Neural progenitor cell (in vitro differentiated cells): ENCODE measurements at places on chromosomes 11 and 22. TPM values are rescaled to one million over a fixed set of nuclear protein-coding genes. Genes with fewer than 3 reads are reported as not detected.

Gene BDNF
- total RNA-seq = 1.6 and 2.1 TPM in 2 replicates

GRCh38 chr22:19772673-19773469, 12.3 kb downstream of the TBX1 start:
- peaks cover 74% of the 10 kb centered on the region for H3K27me3 ChIP-seq
- H3K36me3 ChIP-seq = no peaks in the 10 kb centered on the region
- no peaks in the 10 kb centered on the region for H3K4me1 ChIP-seq
- H3K4me3 ChIP-seq = no peak overlapping the region
- no peak for DNase-seq

GRCh38 chr11:66467756-66468155, 1.1 kb downstream of the PELI3 start:
- peak overlapping the region; percentile 66 for H3K4me3 ChIP-seq
- no peak overlapping the region for H3K27ac ChIP-seq

- H3K4me1 ChIP-seq = no peaks in the 10 kb centered on the region
- H3K27me3 ChIP-seq = no peaks in the 10 kb centered on the region
- H3K27ac ChIP-seq = no peak overlapping the region
- DNase-seq = no peak
Measured at GRCh38 chr22:30127749-30128166, 47.5 kb downstream of the HORMAD2 start.

GRCh38 chr22:45163099-45163450, 650 bp upstream of the NUP50 start:
- DNase-seq = peak; percentile 65
- H3K4me3 ChIP-seq = peak overlapping the region; percentile 99
- peaks cover 4% of the 10 kb centered on the region for H3K36me3 ChIP-seq

Gene GGT5
- total RNA-seq = not detected in 2 replicates

GRCh38 chr11:131077340-131077739, 161.1 kb upstream of the SNX19 start:
- no peak overlapping the region for H3K27ac ChIP-seq
- no peak for DNase-seq
- H3K27me3 ChIP-seq = no peaks in the 10 kb centered on the region

- no peak for DNase-seq
- no peaks in the 10 kb centered on the region for H3K36me3 ChIP-seq
- no peak overlapping the region for H3K27ac ChIP-seq
- no peaks in the 10 kb centered on the region for H3K27me3 ChIP-seq
- no peak overlapping the region for H3K4me3 ChIP-seq
Measured at GRCh38 chr22:45580726-45581381, 78.2 kb downstream of the FBLN1 start.

DNA sequence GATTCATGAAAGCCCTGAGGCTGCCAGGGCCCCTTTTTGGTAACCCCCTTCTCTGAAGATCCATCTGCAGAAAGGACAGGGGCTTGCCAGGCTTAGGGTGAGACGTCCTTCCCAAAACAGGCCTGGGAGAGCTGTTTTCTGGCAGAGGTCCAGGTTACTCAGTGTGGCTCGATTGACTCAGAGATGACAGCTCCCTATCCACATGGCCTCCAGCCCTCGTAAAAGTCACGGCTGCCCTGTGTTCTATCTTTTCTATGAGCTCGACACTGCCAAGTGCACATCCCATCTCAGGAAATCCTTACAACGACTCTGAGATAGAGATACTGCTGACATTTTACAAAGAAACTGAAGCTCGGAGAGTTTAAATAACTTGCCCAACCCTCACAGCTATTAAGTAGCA, 20.4 kb downstream of the ADAMTS8 start:
- no peaks in the 10 kb centered on the region for H3K27me3 ChIP-seq
- H3K27ac ChIP-seq = no peak overlapping the region
- H3K4me3 ChIP-seq = no peak overlapping the region
- DNase-seq = no peak
- H3K4me1 ChIP-seq = no peaks in the 10 kb centered on the region

Gene SCN4B
- total RNA-seq = 3.6 and 7.1 TPM in 2 replicates

DNA sequence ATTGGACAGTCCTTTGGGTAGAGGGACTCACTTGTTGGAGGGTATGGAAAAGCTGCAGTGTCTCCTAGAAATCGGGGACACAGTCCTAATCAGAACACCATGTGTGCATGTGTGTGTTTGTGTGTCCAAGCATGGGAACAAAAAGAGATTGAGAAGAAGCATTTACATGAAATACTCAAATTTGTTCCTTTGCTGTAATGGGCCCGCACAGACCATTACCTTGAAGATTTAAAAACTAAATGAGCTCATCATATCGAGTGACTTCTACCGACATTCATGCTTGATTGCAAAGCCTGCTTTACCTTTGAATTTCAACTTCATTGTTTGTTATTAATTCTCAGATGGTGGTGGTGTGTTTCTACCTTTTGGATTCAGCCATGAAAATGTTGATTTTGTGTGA, 106.9 kb downstream of the ZBTB16 start:
- H3K27ac ChIP-seq = no peak overlapping the region
- no peaks in the 10 kb centered on the region for H3K36me3 ChIP-seq
- no peak overlapping the region for H3K4me3 ChIP-seq
- no peak for DNase-seq
- H3K4me1 ChIP-seq = peaks cover 58% of the 10 kb centered on the region

DNA sequence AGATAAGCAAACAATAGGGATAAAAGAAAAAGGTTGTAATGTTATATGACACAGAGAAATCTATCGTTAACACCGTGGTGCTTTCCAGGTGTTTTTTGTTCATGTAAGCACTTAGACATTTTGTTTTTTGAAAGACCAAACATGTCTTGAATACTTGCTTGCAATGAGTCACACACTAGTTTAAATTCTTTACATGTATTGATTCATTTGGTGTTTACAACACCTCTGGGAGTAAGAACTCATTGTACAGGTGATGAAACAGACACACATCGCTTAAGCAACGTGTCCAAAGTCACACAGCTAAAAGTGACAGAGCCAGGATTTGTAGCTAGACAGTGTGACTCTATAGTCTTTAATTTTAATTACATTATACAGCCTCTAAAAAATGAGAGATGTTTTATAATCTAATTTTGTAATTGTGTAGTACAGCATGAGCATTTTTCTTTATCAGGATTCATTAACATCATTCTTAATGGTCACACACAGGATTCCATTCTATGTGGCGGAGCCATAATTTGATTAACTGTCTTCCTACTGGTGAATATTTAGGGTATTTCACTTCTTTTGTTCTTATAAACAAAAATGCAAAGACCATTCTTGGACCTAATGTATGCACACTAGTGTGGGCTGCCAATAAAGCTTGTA, 148.8 kb downstream of the DBX1 start:
- no peaks in the 10 kb centered on the region for H3K27me3 ChIP-seq
- no peak overlapping the region for H3K4me3 ChIP-seq
- H3K27ac ChIP-seq = no peak overlapping the region
- H3K36me3 ChIP-seq = no peaks in the 10 kb centered on the region

DNA sequence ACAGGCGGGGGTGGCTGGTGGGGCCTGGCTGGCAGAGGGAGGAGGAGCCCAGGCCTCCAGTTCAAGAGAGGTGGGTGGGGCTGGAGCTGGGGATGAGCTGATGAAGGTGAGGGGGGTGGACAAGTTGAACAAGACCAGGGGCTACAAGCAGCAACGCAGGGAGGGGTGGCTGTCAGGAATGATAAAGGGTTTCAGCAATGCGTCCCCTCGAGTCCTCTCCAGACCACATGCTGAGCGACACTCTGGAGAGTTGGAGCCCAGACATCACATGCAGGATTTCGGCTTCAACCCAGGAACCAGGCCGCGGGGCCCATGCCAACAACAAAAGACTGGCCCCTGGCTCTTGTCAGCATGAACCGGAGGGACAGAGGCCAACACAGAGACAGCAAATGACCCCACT, 480.3 kb downstream of the BRD1 start:
- no peak for DNase-seq
- no peak overlapping the region for H3K4me3 ChIP-seq
- H3K27me3 ChIP-seq = no peaks in the 10 kb centered on the region
- H3K27ac ChIP-seq = no peak overlapping the region
- H3K4me1 ChIP-seq = peaks cover 11% of the 10 kb centered on the region

DNA sequence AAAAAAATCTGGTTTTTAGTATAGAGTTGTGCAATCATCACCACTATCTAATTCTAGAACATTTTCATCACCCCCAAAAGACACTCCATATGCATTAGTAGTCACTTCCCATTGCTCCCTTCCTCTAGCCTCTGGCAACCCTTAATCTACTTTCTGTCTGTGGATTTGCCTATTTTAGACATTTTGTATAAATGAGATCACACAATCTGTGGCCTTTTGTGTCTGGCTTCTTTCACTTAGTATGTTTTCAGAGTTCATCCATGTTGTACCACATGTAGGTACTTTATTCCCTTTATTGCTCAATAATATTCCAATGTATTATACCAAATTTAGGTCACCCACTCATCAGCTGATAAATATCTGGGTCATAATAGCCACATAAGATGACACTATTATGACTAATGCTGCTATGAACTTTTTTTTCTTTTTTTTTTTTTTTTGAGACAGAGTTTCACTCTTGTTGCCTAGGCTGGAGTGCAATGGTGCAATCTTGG, 67.5 kb upstream of the SCUBE2 start:
- H3K4me1 ChIP-seq = no peaks in the 10 kb centered on the region

DNA sequence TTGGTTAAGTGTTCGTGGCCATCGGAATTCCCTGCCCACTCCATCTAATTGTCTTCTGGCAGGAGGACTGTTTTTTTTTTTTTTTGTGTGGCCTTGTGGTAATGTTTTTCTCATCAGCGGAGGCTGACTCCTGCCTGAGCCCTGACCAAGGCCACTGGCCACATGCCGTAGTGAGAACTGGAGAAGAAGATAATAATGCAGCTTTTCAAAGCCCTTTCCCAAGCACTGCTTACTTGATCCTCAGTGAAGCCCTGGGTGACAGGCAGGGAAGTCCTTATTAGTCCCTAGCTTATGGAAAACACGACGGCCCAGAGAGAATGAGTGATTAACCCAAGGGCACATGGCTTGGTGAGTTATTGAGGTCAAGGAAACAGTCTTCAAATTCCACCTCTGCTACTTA, 71.2 kb downstream of the ADM start:
- no peaks in the 10 kb centered on the region for H3K4me1 ChIP-seq
- H3K36me3 ChIP-seq = no peaks in the 10 kb centered on the region
- DNase-seq = no peak
- no peak overlapping the region for H3K4me3 ChIP-seq
- H3K27me3 ChIP-seq = no peaks in the 10 kb centered on the region
- no peak overlapping the region for H3K27ac ChIP-seq

DNA sequence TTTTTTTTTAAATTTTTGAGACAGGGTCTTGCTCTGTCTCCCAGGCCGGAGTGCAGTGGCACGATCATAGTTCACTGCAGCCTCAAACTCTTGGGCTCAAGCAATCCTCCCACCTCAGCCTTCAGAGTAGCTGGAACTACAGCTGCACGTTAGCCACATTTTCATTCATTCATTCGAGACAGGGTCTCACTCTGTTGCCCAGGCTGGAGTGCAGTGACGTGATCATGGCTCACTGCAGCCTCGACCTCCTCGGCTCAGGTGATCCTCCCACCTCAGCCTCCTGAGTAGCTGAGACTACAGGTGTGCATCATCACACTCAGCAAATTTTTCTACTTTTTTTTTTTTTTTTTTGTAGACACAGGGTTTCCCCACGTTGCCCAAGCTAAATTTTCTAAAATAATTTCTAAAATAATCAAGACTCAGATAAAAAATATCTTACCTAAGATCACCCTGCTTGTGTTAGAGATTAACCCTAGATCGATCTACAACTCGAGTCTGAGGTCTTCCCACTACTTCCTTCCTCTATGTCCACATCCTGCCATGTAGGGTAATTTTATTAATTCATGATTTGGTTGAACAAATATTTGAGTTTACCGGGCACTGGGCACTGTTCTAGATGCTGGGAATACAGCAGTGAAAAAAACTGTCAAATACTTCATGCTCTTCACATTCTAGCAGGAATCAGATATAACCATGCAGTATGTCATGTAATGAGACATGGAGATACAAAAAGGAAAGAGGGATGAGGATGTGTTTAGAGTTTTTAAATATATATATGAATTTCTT, 15.1 kb downstream of the EIF4G2 start:
- H3K36me3 ChIP-seq = peaks cover 26% of the 10 kb centered on the region
- H3K4me3 ChIP-seq = no peak overlapping the region
- peaks cover 4% of the 10 kb centered on the region for H3K4me1 ChIP-seq
- H3K27me3 ChIP-seq = peaks cover 8% of the 10 kb centered on the region
- DNase-seq = no peak
- H3K27ac ChIP-seq = no peak overlapping the region

- peaks cover 6% of the 10 kb centered on the region for H3K4me1 ChIP-seq
- no peak overlapping the region for H3K27ac ChIP-seq
- H3K36me3 ChIP-seq = no peaks in the 10 kb centered on the region
- DNase-seq = no peak
- H3K4me3 ChIP-seq = no peak overlapping the region
Measured at GRCh38 chr11:61564936-61565696, 15.8 kb downstream of the SYT7 start.

Gene CASP1
- total RNA-seq = not detected in 2 replicates

Gene P2RX3
- 1.5 and 2.4 TPM in 2 replicates for total RNA-seq

DNA sequence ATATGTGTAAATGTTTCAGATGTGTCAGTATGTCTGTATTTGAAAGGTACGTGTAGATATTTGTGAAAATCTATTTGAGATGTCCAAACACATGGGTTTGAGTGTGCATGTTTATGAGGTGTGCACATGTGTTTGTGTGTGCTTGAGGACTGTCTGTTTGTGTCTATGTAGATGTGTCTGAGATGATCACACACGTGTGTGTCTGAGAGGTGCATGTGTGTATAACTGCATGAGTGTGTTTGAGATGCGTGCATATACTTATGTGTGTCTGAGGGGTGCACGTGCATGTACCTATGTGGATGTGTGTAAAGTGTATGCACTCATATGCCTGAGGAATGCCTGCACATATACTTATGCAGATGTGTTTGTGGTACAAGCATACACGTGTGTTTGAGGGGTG, 584.4 kb downstream of the BUD13 start:
- no peak overlapping the region for H3K27ac ChIP-seq
- no peaks in the 10 kb centered on the region for H3K36me3 ChIP-seq
- no peaks in the 10 kb centered on the region for H3K27me3 ChIP-seq
- H3K4me3 ChIP-seq = no peak overlapping the region

DNA sequence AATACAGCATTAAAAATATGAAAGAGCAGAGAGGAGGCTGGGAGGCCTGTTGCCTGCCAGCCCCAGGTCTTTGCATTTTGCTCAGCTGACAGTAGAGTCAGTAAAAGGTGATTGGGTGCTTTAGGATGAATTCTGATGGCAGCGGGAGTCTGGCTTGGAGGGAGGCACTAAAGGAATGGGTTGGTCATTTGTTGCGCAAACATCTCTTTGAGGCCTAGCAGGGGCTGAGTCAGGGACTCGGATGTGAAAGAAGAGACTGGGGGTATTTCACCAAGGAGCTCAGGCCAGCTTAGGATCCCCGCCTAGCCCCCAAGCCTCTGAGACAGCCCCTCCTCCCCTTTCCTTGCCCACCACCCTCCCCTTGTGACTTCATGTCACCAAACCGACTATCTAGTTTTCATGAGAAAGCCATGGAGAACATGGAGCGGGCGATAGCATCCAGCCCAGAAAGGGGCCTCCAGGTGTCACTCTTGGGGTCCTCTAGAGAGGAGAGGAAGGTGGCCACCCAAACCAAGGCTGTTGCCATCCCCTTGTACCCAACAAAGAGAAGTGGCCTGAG, 9.7 kb downstream of the DGKZ start:
- H3K27ac ChIP-seq = no peak overlapping the region
- DNase-seq = no peak
- H3K4me3 ChIP-seq = no peak overlapping the region
- no peaks in the 10 kb centered on the region for H3K27me3 ChIP-seq
- peaks cover 42% of the 10 kb centered on the region for H3K4me1 ChIP-seq

Gene LGALS12
- not detected in 2 replicates for total RNA-seq

Gene SLC22A9
- not detected in 2 replicates for total RNA-seq

GRCh38 chr11:92675303-92675702, 294.1 kb upstream of the MTNR1B start:
- H3K27ac ChIP-seq = no peak overlapping the region
- H3K36me3 ChIP-seq = no peaks in the 10 kb centered on the region
